ENCODE measurements at places on chromosomes 6 and 20. TPM values are rescaled to one million over a fixed set of nuclear protein-coding genes. Genes with fewer than 3 reads are reported as not detected.

SLC35D3 gene
- 0.16 TPM for polyA plus RNA-seq

DNAAF9 gene
- 5.5 TPM for polyA plus RNA-seq

PAK5 gene
- 0.06 TPM for polyA plus RNA-seq

DNA sequence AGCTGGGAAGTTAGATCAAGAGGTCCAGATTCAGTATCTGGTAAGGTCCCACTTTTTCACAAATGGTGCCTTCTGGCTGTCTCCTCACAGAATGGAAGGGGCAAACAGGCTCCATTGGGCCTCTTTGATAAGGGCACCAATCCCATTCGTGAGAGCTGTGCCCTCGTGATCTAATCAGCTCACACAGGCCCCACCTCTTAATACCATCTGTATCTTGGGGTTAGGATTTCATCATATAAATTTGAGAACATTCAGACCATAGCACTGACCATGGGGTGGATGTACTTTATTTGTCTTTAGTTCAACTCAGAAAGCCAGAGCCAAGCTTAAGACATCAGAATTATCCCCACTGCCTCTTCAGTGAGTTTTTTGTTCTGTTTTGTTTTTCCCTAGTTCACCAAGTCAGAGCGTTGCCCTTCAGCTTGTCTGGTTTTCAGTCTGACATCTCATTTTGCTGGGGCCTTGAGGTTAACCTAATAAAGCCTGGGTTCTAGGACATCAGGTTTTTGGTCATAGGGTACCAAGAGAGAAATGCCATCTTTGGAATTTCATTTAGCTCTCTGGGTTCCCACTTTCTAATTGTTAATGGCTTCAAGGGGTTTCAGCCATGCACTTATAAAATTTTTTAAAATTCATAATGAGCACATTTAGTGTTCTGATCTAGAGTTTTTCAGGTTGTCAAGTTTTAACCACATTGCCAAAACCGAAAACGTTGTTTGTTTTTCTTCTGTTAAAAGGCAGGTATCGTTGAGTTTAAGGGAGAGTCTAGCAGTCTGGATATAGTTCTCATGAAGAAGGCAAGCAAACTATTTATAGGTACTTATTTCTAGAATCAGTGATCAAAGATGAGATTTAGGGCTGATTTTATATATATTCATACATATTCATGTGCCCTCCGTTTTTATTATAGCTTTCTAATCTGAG, 19.0 kb downstream of the SENP6 start:
- DNase-seq = no peak

GRCh38 chr6:11778036-11778435, 567 bp downstream of the ADTRP start:
- no peak for DNase-seq

DNA sequence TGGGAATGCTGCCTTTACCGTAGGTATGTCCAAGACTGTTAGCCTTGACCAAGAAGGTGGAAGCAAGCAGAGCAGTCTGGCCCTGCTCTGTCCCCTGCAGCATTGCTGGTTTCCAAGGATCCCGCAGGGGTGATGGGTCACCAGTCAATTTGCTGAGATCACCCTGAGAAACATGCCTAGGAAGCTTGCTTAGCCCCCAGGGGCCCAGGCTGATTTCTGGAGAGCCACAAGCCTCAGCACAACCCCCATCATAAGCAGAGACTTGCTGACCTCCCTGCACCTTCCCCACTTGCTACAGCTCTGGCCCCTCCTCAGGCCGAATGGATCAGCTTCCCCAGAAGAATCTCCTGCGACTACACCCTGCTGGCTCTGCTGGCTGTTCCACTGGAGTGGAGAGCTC, 21.5 kb downstream of the ARHGAP40 start:
- no peak for DNase-seq

DNA sequence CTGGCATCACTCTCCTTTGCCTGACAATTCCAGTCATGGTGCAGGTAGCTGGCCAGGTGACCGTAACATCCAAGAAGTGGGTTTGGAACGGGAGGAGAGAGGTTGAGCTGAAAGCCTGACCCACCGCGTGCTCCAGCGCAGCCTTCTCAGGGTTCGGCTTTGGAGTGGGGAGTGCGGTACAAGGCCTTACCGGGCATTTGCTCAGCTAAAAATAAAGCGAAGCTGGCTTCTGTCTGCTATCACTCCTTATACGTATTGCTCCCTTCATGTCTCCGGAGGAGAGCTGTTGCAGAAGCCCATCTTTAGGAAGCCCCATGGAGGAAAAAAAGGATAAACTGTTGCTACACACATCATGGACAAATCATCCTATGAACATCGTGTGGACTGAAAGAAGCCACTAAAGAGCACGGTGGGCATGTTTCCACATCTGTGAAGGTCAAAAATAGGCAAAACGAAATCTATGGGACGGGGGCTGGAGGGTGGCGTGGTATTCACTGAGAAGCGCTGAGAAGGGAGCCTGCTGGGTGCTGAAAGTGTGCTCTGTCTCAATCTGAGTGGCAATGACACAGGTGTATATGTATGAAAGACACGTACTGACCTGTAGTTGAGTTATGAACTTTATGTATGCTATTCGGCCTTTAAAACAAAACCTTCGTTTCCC, 57.2 kb upstream of the TAB2 start:
- no peak for DNase-seq

DNA sequence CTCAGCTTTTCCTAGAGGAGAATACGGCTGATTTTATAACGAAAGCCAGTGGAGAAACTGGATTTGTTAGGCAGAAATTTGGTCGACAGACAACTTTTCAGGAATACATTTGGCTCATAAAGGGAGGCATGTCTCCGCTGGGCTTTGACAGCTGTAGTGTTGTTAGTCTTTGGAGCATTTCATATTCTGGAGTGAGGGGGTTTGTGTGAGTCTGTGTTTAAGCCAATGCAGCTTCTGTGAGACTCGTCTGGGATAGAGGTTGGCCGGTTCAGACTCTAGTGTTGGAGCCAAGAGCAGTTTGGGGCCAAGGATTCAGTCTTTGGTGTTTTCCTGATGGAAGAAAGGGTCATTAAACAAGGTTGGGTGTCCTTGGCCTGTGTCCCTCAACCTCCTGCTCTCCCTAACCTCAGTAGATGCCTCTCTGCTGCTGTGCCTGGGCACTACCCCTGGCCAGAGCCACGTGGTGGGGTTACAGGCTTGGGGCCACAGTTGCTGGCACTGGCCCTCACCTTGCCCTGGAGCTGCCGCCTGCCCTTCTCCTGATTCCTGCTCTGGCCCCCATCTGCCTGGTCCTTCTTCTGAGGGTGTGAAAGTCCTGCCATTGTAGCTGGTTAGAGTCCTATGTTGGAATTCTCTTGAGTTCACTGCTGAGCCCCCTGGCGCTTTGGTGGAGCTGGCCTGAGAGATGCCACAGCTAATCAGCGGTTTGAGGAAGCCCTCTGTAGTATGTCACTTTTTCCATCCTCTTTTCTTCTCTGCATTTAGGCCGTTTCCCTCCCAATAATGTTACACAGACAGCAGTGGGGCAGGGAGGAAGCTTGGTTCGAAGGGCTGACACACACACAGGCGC, 6.9 kb downstream of the PTK7 start:
- DNase-seq = no peak

GRCh38 chr6:24655215-24655614, 9.2 kb upstream of the KIAA0319 start:
- no peak for DNase-seq

All from SK-N-SH (cell line).